Hematopoietic multipotent progenitor cell treated with erythropoietin and hydrocortisone succinate and interleukin-3 and kit ligand, for 6 days (in vitro differentiated cells): ENCODE measurements at places on chromosomes 7 and 10.

GRCh38 chr10:127033216-127034033 lies 128.2 kb downstream of the DOCK1 start:
- no peak for DNase-seq

GRCh38 chr10:56109454-56109853 lies 251.6 kb downstream of the ZWINT start:
- DNase-seq = no peak

DNA sequence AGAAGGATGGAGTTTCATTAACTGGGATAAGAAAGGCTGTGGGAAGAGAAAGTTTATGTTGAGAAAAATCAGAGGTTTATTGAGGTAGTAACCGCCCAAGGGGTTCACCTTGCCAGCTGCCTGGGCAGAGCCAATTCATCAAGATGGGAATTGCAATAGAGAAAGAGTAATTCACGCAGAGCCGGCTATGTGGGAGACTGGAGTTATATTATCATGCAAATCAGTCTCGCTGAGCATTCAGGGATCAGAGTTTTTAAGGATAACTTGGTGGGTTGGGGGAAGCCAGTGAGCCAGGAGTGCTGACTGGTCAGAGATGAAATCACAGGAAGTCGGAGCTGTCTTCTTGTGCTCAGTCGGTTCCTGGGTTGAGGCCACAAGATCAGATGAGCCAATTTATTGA lies 70.6 kb downstream of the MALRD1 start:
- no peak for DNase-seq

DNA sequence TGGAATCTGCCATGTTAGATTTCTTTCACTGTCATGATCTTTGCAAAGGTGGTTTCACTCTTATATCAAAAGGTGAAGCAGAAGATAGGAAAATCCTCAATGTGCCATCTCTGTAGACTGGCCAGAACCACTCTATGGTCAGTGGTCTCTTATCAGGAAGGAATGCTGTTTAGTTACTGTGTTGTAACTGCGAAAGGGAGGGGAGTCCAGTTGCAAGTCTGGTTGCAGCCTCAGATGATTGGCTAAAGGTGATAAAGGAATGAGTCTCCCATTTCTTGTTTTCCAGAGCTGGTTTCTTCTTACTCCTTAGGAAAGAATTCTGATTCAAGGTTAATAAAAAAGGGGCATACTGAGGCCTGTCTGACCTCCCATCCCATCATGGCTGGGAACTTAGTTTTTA lies 58.2 kb upstream of the ICA1 start:
- no peak for DNase-seq

GRCh38 chr10:1549591-1550290 lies 187.6 kb downstream of the ADARB2 start:
- no peak for DNase-seq

DNA sequence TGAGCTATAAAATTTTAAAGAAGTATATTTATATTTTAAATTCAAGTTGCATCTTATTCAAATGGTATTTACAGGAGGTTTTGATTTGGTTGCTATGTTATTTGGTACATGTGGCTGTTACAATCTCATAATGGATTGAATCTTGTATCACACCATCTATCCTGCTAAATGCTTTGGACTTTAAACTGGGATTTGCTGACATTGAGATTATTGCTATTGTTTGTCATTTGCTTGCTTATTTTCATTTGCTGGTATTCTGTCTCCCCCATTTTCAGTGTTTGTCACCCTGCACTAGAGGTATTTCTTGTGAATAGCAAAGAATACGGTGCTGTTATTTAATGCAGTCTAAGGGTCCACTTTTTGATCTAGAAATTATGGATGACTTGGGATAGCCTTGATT lies 171.1 kb downstream of the SH2D4B start:
- DNase-seq = no peak

DNA sequence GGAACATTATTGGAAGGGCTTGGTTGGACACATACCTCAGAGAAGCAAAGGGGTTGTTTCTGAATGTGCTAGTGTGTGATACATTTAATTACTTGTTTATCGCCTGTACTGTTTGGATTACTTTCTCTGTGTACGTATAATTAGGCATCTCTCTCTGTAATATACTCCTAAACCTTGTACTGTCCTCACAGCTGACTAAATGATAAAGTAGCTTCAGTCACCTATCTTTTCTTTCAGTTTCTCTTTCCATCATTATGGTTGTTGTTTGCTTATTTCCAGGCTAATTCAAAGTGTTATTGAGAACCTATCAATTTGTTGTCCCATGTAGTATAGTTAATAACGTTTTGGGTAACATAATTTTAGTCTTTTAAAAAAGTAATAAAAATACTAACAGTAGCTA lies 34.0 kb downstream of the MXI1 start:
- no peak for DNase-seq

DNA sequence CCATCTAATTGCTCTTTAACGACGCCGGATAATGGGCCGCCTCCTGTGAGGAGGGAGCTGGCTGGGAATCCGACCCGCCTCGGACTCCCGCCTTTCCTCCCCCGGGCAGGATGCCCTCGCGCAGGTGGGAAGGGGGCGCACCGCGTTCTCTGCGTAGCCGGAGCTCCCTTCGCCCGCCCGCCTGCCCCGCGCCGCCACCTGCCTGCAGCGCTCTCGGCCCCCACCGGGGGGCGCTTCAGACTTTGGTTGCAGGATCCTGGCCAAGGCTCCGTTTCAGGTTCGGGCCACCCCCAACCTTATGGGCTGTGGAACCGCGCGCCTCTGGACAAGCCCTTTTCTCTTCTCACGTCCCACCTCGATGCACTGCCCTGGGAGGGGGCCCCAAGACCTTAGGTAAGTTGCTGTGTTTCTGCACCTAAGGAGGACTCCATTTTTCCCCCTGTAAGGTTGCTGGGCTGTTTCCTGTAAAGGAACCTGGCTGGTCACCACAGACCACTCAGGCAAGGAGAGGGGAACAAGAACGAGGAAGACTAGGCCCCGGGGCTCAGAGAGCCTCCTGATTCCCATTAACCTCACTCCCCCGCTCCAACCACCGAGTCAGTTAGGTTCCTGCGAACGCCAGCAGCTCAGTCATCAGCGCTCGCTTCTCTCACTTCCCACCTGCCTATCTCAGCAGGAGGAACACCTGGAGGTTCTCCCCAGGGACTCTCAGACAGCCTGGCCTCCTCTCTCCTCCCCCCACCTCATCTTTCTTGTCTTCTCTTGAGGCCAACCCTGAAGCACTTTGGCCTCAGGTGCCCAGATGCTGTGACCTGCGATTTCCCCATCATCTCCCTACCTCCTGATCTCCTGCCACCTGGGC lies 11.3 kb upstream of the KAZALD1 start:
- DNase-seq = peak; percentile 75

DNA sequence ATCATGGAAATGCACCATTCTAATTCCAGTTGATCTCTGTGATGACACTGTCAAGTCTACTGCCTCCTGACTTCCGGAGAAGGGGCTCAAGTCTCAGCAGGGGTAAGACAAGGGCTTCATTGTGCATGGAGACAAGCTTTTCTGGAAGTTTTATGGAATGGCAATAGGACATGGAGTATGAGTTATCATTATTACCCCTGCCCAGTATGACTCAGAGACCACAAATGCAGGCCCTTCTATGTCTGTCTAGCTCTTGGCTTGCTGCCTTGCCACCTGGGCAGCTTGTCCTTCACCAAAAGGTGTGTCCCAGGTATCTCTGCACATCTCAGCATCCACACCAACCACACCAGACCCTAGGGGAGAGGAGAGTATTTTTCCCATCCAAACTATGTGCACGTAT lies 34.9 kb upstream of the KIAA1217 start:
- no peak for DNase-seq

DNA sequence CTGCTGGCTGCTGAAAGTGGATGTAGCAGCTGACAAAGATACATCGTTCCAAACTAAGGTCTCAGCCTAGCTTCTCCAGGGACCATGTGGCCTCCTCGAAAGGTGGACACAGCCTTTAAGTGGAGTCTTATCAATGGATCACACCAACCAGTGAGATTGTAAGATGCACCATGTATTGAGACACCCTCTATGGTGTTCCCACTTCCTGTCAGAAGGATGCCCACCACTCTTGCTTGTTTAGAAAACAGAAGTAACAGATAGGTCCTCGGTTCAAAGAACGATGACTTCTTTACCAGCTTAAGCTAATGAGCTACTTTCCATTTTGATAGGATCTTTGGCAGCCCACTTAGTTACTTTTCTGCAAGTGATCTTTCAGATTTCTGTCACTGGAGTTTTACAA lies 34.3 kb downstream of the SLC25A13 start:
- peak; percentile 37 for DNase-seq

GRCh38 chr7:79063019-79063698 lies 390.3 kb downstream of the MAGI2 start:
- no peak for DNase-seq

DNA sequence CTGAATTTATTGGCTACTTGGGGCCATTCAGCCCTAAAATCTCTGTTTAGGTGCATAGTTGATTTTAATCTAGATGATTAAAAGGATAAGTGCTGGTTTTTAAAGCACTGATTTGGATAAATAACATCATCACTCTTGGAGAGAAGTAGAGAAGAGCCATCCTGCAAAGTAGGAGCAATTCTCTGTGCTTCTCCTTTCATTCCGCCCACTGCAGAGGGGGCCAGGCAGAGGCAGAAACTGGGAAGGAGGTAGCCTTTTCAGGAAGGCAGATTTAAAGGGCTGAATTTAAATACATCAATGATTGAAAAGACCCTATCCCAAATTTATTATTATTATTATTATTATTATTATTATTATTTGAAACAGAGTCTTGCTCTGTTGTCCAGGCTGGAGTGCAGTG lies 14.1 kb downstream of the MAP3K8 start:
- DNase-seq = no peak

DNA sequence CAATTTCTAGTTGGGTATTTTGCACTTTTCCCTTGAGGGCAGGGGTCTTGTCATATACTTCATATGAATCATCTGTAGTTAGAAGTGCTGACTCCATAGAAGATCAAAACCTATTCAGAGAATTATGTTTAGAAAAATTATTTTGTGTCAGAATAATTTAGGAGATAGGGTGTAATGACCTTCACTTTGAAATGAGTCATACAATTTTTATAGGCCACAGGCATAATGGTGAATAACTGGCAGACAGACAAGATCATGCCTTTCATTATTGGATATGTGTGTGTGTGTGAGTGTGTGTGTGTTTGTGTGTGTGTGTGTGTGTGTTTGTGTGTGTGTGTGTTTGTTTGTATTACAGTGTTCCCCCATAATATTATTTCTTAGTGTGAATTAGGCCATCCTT lies 523.0 kb downstream of the ANKRD7 start:
- no peak for DNase-seq

DNA sequence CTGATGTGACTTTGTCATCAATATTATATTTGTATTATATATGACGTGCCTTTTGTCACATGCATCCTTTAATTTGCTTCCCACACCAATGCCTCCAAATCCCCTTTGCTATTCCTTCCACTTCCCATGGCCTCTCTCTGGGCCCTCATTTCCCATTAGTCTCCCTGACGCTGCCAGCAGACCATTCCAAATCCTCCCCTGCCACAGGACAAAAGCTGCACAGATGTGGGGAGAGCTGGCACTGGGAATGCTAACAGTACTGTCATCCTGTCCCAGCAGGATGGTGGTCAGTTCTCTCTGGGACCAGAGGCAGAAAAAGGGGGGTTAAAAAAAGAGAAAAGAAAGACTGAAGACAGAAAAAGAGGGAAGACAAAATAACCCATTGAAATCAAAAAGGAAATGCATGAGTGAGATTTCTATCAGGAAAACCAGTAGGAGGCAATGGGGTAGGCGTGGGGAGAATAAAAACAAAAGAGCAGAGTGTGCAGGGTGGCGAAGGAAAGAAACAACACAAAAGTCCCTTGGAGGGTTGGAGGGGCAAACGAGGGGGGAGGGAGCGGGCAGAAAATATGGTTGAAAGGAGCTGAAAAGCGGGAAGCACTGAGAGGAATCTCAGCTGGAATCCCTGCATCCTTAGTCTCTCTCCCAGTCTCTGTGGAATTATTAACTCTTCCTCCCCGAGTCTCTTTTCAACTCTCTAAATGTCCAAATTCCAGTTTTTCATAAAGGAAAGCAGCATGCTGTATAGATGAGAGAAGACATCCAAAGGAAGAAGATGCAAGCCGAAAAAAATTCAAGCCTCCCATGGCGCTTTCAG lies 59.2 kb upstream of the PTN start:
- no peak for DNase-seq
